ENCODE measurements at places on chromosomes 13 and 19.

DNA sequence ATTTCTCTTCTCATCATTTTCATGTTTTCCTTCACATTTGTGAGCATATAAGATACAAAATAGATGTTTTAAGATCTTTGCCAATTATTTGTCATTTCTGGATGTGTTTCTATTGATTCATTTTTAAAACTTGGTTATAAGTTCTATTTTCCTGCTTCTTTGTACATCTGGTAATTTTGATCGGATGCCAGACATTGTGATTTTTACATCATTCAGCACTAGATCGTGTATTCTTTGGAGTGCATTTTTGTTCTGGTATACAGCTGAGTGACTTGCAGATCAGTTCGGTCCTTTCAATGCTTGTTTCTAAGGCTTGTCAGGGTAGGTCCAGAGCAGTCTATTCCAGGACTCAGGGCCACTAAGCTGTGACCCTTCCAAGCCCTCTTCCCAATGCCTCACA lies 198.2 kb downstream of the KLF12 start:
- DNase-seq = no peak

- DNase-seq = no peak
These were observed 93.3 kb downstream of the OLFM4 start for GRCh38 chr13:53121919-53122318.

- DNase-seq = no peak
These were observed 412.9 kb downstream of the DIAPH3 start for GRCh38 chr13:59750860-59751259.

DNA sequence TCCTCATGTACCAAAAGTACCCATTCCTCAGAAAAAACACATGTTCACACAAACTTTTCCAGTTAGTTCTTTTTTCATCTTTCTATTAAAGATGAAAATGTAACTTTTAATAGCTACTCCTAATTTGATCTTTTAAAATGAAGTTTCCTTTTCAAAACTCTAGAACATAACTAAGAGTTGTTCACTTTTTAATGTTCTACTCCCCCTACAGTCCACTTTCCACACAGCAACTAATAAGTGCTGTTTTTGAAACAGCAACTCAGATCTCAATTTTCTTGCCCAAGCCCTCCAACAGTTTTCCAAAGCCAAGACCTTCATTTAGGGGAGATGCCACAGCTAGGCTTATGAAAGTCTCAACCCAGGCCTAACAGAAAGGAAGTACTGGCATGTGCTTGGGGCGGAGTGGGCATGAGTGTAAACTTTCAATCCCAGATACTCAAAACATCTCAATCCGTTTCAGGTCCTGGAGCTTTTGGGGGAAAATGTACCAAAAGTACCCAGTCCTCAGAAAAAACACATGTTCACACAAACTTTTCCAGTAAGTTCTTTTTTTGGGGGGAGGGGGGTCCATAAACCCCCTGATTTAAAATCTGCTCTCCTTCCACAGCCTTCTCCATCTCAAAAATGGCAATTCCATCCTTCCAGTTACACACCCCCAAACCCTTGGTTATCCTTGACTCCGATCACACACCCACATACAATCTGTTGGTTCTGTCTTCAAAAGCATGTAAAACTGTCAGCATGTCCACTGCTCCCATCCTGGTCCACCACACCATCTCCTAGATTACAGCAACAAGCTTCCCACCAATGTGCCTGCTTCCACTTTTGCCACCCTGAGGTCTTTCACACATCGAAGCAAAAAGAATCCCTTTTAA lies 2.0 kb downstream of the FBL start:
- DNase-seq = no peak

GRCh38 chr19:19152668-19153384 lies 14.5 kb upstream of the TMEM161A start:
- no peak for DNase-seq

GRCh38 chr13:36420437-36420891 lies 11.8 kb upstream of the CCNA1 start:
- peak; percentile 56 for DNase-seq

DNA sequence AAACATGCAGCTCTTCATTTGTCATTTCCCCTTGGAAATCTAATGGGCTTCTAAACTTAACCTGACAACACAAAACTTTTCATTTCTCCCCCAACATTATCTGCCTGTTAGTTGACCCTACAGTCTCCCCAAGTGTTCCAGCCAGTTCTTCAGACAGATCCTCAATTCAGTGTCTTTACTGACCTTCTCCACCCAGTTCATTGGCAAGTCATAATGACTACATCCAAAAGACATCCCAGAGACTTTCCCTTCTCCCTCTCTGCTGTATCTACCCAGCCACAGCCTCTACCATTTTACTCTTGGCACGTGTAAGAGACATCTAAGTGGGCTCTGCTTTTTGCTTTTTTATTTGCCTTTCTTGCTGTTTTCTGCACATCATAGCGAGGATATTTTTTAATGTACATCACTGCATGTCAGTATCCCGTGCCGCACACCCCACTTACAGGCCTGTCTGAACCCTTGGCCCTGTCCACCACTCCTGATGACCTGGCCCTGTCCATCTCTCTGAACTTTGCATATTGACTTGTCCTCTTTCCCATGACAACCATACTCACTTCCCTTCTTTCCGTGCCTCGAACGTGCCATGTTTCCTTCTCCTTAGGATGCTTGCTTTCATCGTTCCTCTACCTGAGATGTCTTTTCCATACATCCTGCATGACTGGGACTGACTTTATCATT lies 391.9 kb downstream of the IRS2 start:
- DNase-seq = no peak

GRCh38 chr13:51342706-51343105 lies 3.2 kb downstream of the SERPINE3 start:
- no peak for DNase-seq

DNA sequence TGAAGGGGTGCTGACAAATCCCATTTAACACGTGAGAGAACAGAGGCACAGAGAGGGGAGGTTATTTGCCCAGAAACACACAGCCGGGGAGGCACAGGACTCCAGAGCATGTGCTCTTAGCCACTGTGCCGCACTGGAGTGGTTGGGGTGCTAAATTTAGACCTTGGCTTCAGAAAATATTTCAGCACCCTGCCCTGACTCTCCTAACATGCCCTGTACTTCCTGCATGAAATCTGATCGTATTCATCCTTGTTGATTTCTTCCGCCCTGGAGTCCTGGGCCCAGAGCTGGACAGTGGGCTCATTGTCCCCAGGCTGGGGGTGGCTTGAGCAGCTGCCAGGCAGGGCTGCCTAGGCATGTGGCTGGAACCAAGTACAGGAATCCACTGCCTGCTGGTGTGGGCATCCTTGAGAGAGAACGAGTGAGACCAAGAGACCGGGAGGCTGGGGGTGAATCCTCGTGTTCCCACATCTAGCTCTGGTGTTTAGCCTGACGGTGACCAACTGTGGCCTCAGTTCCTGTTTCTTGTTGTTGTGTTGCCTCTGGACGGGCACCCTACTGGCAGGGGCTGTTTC lies 5.3 kb downstream of the SLC27A1 start:
- no peak for DNase-seq

- DNase-seq = no peak
These were observed 40.6 kb upstream of the FAM216B start for GRCh38 chr13:42740753-42741152.

- no peak for DNase-seq
These were observed 107.6 kb upstream of the RXFP2 start for GRCh38 chr13:31631746-31632145.

DNA sequence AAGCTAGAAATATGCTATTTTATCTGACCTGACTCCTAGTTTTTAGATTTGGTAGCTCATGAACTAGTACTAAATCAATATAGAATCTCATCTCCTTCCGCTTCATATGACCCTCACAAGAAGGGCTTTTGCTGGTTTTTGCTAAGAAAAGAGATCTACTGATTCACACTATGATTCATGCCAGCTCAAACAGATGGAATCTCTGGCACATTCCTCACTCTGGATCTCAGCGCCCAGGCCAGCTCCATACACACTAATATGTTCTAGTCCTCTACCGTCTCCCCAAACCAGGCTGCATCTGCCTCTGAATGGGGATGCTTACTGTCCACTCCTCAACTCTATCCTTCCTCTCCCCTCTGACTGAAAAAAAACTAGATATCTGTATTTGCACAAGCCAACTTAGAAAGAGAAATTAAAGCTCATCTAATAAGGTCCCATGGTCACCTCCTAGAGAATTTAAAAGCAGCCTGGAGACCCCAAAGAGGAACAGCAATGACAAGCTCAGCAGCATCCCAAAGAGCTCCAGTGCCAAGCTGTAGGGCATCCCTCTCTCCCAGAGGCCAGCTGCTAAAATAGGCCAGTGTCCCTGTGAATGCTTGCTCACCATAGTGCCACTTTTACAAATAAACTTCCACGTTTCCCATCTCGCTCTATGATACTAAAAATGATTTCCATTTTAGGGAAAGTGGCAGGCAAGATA lies 74.9 kb downstream of the LHFPL6 start:
- peak; percentile 83 for DNase-seq

- DNase-seq = no peak
These were observed 2.5 kb downstream of the NPAS1 start for GRCh38 chr19:47022140-47022536.

DNA sequence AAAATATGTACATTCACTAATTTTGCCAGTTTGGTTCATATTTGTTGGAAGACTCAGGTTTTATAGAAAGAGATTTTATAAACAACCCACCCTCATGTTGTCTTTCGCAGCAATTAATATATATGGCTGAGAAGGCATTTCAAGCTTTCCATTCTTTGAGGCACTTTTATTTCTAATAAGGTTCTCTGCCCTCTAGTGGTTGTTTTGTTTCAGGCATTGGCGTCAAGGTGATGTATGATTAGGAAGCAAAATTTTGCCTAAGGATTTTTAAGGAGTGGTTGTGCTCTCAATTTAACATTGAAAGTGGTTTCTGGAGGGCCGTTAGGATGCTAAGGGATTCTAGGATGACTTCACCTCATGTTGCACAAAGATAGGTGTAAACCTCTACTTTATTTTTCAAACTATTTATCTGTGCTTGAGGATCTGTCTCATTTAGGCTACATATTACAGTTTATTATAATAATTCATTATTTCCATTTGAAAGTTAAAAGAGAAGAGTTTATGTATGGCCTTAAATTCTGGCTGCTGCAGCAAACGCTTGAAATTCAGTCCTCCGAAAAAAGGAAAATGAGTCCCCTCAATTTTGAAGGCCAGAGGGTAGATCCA lies 35.9 kb downstream of the OXGR1 start:
- DNase-seq = no peak

DNA sequence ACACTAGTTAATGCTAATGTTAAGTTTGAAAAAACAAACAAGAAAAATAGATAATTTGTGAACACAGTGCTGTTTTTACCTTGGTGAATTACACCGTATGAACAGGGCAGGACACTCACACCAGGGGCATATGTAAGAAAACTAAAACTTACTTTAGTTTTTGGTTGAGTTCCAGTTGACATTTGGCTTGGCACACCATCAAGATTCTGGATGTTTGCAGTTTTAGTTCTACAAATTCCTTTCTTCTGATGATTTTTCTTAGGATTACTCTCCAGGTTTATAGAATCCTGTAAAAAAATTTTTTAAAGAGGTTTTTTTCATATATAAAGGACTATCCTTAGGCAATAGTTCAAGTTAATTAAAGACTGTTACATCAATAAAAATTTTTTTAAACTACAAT lies 238.5 kb upstream of the STARD13 start:
- DNase-seq = no peak

- no peak for DNase-seq
These were observed 284.1 kb upstream of the SOX21 start for GRCh38 chr13:94996445-94996844.

- DNase-seq = no peak
These were observed 718.0 kb downstream of the DACH1 start for GRCh38 chr13:71149046-71149445.

GRCh38 chr19:2288338-2288817 lies 6.4 kb upstream of the PEAK3 start:
- DNase-seq = no peak

- DNase-seq = no peak
These were observed 8.7 kb upstream of the CHST8 start for GRCh38 chr19:33612928-33613619.

- DNase-seq = no peak
These were observed 132.1 kb upstream of the MCF2L start for GRCh38 chr13:112836940-112837339.

DNA sequence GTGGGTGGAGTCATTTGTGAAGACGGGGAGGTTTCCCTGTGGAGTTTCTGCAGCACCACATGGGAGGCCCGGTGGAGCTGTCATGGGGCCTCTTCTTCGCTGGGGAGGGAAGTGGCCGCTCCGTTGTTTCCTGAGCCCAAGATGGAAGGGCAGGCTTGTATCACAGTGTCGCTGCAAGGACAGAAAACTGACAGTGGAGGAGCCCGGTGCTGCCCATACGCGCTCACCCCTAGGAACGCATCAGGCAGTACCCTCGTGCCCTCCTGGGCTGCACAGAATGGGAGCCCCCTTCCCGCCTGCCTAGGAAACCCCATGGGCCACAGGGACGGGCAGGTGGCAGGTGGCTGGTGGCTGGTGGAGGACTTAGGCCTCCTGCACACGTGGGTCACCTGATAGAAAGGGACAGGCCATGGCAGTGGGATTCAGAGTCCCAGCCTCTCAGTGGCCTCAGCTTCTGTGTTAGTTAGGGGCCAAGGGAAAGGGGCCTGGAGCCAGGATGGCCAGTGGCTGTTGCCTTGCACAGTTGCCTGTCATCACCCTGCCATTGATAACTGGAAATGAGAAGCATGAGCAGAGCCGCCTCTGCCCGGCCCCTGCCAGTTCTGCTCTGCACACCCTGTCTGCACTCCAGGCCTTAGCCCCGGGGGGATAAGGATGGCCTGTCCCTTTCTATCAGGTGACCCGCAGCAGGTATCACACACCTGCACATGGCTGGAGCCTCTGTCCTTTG lies 7.6 kb downstream of the COL4A2 start:
- DNase-seq = no peak

GRCh38 chr13:34764246-34764645 lies 177.8 kb upstream of the NBEA start:
- DNase-seq = no peak

DNA sequence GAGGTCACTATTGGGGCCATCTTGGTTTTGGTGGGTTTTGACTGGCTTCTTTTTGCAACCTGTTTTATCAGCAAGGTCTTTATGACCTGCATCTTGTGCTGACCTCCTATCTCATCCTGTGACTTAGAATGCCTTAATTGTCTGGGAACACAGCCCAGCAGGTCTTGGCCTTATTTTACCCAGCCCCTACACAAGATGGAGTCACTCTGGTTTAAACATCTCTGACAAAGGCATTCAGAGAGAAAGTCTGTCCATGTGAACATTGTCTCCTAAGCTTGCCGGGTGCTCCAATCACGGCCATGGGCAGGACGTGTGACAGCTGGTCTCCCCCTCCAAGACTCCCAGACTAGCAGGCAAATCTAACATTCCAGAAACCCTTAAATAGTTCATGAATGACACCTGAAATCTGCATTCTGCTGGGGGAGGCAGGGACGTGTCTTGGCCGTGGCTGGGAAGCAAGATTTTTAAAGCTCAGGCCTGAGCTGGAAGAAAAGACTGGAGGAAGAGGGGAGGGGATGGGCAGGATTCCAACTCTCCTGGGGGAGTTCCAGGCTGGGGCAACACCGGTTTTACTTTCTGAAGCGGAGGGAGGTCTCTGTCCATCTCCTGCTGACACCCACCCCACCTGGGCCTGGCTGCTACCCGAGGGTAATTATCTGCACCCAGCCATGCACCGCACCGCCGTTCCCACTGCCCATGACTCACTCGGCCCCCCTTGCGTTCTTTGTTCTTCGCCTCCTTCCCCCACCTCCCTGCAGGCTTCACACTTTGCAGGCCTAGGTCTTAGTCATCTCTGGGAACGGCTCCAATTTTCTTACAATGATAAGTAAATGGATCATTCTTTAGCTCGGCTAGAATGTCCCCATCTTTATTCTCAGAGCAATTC lies 11.6 kb upstream of the OR1M1 start:
- DNase-seq = peak; percentile 99

GRCh38 chr13:22106058-22106457 lies 435.2 kb downstream of the FGF9 start:
- DNase-seq = no peak

GRCh38 chr13:111856571-111856970 lies 210.4 kb upstream of the SOX1 start:
- no peak for DNase-seq
